KBM-7 (cell line): ENCODE measurements at places on chromosomes 3 and 15.

- no peak for DNase-seq
Observed at GRCh38 chr15:60793656-60794055, 314.7 kb upstream of the ICE2 start.

DNA sequence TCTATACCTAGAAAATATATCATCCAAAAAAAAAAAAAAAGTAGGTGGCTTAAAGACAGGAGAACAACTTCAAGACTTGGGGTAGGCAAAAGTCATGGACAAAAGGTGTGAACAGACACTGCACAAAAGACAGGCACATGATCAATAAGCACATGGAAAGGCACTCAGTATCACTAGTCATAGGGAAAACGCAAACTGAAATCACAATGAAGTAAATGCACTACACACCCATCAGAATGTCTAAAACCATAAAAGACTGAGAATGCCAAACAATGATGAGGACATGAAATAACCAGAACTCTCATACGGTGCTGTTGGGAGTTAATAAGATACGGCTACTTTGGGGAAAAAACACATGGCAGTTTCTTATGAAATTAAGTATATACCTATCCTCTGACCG lies 40.0 kb downstream of the CHSY1 start:
- DNase-seq: no peak

DNA sequence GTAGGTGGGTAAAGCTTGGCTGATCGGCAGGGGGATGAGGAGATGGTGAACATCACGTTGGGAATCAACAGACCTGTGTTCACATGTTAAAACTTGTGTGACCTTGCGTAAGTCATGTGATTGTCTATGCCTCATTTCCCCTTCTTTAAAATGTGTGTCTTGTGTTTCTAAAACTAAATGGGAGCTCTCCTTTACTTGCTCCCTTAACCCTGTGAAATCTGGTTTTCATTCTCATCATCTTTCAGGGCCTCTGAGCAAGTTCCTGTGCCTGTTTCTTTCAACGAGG lies 29.7 kb upstream of the IREB2 start:
- no peak for DNase-seq

- peak; percentile 59 for DNase-seq
Observed at GRCh38 chr3:97823046-97824004, 1.5 kb downstream of the CRYBG3 start.

GRCh38 chr3:66495668-66496045 lies 5.2 kb downstream of the LRIG1 start:
- no peak for DNase-seq

DNA sequence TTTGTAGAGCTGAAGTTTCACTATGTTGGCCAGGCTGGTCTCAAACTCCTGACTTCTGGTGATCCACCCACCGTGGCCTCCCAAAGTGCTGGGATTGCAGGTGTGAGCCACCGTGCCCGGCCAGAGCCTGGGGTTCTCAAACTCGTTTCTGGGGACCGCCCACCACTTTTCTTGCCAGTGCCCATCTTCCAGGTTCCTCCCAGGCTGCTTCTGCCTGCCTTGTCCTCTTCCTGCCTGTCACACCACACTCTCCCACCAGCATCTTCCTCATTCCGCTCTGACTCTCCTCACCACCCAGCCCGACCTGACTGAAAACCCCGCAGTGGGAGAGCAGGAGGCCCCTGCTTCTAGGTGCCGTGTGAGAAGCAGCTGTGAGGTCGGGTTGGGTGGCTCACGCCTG lies 3.1 kb upstream of the DYNLT2B start:
- DNase-seq: peak; percentile 72

DNA sequence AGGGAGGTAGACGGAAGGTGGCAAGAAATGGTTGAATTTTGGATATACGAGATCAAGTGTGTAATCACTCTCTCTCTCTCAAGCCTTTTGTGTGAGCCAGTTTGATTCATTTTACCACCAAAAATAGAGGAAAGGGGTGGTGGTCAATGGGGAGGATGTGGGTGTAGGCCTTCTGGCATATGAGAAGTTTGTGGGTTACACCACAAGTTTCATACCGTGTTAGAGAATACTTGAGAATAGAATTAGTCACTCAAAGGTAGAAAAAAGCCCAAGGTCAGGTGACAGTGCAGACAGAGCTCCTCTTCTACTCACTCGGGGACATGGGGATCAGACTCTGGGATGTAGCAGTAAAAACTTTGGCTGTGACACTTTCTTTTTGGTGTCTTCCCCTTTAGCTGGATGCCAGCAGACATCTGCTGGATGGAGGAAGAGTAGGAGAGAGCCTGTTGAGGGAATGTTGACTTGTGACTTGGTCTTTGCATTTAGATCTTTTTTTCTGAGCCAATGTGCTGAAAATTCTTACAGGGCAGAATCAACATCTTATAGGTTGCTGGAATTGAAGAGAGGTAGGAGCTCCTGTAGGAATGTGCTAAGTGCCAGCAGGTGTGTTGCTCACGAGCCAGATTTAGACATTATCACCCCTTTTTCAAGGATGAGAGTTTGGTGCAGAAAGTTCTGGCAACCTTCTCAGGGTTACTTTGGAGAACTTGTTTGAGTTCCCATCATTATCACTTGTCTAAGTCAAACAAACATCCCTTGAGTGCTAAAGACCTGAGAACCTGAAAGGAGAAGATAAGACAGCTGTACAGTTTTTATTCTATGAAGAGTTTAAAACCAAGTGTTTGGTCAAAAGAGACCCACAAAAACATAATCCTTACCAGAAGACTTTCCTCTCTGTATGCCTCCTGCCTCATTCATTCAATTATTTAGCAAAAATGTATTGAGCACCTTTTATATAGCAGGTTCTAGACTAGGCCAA lies 43.9 kb upstream of the RYK start:
- DNase-seq: peak; percentile 29

GRCh38 chr3:165820671-165821123 lies 16.5 kb downstream of the BCHE start:
- DNase-seq: no peak
